ENCODE measurements at places on chromosomes 2 and 18.

GRCh38 chr18:31791817-31792579 is 31.3 kb upstream of the SLC25A52 start:
- DNase-seq, result no peak

- DNase-seq, result no peak
Observed at GRCh38 chr18:6610466-6610865, 119.0 kb upstream of the ARHGAP28 start.

DNA sequence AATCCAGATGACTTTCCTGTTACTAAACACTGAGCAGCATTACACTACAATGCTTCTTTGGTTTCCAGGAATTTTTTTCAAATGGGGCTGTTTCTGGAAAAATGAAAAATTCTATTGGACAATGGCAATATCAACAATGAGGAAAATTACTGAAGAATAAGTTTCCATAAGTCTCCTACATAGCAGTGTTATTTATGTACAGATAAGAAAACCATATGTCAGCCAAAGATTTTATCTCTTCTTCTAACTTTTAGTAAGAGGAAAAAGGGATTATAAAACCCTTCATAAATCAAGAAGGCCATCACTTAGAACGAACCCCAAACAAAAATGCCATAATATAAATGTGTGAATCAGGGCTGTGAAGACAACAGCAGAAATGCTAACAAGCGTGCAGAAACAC is 31.6 kb upstream of the NOSTRIN start:
- DNase-seq, result no peak

- DNase-seq, result no peak
Observed at GRCh38 chr2:38098421-38099098, 22.6 kb upstream of the CYP1B1 start.

DNA sequence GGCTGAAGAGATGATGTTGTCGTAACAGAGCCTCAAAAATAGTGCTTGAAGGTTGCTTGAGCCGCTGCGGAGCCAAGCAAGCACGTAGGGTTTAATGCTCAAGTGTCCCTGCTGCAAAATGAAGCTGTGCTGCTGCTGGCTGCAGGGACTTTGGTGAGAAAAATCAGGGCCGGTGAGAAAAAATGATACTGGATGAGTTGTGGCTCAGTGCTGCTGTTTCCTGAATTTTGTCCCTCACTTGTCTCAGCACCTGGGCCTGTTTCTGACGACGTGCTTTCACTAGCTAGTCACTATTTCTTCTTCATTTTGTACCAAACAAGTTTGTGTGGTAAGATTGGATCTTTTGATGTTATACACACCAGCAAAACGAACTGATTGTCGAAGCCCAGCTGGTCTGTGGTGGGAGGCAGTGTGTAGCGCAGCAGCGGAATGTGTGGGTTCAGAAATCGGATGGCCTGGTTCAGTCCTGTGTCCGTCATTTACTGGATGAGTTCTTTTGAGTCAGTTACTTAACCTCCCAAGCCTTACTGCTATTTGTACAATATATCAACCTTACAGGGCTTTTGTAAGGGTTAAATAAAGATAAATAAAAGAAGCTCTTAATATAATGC is 172.8 kb upstream of the FOSL2 start:
- DNase-seq, result no peak

DNA sequence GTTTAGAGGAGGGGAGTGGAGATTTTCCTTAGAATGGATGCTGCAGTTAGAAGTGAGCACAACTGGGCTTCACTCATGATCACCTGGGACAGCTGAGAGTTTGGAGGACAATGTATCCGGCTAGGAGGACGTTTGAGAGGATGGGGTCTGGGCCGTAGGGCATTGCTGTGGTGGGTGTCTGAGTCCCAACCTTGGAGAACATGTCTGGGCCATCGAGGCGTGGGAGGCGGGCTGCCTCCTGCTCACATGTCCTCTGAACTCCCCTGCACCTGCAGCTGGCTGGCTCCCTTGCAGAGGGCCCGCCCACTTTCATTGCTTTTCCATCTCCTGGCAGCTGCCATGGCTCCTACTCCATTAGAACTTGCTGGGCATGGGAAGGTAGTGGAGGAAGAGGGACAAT is 203.0 kb upstream of the PXDN start:
- DNase-seq, result no peak

GRCh38 chr2:47195148-47195547 is 40.0 kb upstream of the STPG4 start:
- peak; percentile 12 for DNase-seq

DNA sequence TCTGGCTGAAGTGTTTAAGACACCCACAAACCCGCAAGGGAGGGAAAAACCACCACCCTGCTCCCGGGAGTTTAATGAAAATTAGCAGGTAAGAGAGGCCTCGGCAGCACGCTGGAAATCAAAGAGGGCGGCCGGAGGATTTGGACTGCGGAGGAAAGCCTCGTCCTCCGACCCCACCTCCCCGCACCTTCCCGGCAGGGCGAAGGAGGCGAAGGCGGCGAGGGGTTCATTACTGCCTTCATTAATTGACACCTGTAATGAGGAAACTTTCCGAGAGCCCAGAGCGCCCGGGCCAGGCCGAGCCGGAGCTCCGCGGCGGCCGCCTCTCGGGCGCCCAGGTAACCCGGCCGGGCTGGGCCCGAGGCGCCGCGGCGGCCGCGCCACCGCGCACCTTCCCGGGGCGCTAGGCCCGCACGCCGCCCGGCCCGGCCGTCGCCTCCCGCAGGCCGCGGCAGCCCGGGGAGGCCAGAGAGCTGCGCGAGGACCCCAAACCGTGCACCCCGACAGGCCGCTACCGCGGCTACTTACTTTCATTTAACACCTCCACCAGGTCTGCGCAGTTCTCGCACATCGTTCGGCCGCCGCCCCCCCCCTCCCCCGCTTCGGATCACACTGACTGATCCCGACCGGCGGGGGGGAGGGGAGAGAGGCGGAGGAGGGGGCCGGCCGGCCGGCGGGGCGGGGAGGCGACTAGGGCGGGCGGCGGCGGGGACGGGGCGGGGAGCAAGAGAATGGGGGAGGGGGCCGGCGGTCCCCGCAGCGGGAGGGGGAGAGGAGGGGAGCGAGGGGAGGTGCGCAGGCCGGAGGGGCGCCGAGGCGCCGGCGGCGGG is 550 bp downstream of the USP34 start:
- DNase-seq, result peak; percentile 91

Data from erythroblast (primary cell).